ENCODE measurements at places on chromosomes 2 and 18.
A peak's percentile ranks its signal among the peaks of the same experiment; 100 is the strongest.

- peak; percentile 54 for DNase-seq
Measured at GRCh38 chr2:65070172-65070830, 14.1 kb downstream of the CEP68 start.

- peak; percentile 57 for DNase-seq
Measured at GRCh38 chr2:187138265-187138664, 289.3 kb upstream of the ZSWIM2 start.

DNA sequence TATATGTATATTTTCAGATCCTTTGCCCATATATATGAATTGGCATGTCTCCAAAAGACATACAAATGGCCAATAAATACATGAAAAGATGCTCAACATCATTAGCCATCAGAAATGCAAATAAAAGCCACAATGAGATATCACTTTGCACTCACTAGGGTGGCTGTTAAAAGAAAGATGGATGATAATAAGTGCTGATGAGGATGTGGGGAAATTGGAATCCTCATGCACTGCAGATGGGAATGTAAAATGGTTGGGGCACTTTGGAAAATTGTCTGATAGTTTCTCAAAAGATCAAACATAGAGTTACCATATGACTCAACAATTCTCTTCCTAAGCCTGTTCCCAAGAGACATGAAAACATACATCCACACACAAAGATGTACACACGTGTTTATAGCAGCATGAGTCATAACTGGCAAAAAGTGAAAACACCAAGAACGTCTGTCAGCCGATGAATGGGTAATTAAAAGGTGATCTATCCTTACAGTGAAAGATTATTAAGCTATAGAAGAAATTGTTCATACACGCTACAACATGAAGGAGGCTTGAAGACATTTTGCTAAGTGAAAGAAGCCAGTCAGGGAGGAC, 19.7 kb downstream of the NGEF start:
- no peak for DNase-seq

DNA sequence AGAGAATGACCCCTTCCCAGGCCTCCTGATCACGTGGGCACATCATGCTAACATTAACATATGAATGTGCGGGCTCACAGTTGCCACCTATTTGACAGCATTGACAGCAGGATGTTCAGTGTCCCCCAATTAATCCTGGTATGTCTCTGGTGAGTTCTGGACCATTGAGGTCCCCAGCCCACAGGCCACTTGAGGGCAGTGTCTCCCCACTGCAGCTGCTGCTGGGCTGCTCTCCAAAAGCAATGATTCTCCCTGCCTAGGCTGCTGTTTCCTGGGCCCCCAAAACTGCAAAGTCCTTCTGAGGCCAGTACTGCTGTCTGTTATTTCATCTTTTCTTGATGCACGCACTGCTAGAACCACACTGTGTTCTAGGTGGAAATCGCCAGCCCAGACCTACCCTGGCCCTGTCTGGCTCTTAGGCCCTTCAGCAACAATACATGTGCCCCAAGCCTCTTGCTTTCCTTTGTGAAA, 52.7 kb upstream of the MAPK4 start:
- DNase-seq, result peak; percentile 14

GRCh38 chr2:109125593-109126500, 3.2 kb upstream of the SH3RF3 start:
- DNase-seq, result peak; percentile 85

DNA sequence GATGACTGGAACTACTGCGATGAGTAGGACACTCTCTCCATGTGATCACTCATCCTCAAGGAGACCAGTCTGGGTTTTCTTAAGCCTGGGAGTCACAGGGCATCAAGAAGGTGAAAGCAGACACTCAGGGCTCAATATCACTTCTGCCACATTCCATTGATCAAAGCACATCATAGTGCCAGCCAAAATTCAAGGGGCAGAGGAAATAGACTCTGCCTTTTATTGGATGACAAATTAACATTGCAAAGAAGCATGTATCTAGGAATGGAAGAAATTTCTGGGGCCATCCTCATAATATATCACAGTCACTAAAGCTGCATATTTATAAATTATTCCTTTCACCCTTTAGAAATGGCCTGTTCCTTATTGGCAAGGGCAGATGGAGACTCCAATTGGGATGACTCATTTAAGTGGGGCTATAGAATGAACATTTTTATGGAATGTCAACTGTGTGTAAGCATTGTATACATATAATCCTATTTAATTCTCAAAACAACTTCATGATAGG, 114.8 kb upstream of the CDC42EP3 start:
- DNase-seq, result no peak

GRCh38 chr2:101277111-101277510, 24.4 kb downstream of the CNOT11 start:
- DNase-seq, result no peak

DNA sequence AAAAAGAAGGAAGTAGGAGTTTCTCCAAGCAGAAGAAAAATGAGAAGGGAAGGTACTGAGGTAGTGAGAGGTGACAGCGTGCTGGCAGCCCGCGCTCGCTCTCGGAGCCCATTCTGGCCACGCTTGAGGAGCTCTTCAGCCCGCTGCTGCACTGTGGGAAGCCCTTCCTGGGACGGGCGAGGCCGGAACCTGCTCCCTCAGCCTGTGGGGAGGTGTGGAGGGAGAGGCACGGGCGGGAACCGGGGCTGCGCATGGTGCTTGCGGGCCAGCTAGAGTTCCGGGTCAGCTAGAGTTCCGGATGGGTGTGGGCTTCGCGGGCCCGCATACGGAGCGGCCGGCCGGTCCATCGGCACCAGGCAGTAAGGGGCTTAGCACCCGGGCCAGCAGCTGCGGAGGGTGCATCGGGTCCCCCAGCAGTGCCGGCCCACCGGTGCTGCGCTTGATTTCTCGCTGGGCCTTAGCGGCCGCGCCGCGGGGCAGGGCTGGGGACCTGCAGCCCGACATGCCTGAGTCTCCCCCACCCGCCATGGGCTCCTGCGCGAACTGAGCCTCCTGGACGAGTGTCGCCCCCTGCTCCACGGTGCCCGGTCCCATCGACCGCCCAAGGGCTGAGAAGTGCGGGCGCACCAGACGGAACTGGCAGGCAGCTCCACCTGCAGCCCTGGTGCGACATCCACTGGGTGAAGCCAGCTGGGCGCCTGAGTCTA, 11.1 kb upstream of the CYS1 start:
- DNase-seq, result peak; percentile 69

DNA sequence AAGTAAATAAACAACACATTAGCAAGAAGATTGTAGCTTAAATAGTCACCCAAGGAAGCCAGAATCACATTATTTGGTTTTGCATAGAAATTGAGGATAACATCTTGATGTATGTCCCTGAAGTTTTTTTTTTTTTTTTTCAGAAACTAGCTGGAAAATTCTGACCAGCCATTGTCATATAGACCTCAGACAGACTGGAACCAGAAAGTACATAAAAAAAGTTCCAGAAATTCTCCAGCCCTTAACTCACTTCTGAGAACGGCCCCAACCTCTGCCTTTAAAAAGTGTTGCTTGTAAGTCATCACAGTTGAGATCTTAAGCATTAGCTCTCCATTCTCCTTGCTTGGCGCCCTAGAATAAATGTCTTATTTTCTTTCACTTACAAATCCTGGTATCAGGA, 350.5 kb downstream of the CCDC85A start:
- DNase-seq, result no peak

GRCh38 chr18:4406856-4407255, 48.3 kb downstream of the DLGAP1 start:
- DNase-seq, result no peak

- no peak for DNase-seq
Measured at GRCh38 chr2:30024281-30024680, 102.9 kb upstream of the ALK start.

DNA sequence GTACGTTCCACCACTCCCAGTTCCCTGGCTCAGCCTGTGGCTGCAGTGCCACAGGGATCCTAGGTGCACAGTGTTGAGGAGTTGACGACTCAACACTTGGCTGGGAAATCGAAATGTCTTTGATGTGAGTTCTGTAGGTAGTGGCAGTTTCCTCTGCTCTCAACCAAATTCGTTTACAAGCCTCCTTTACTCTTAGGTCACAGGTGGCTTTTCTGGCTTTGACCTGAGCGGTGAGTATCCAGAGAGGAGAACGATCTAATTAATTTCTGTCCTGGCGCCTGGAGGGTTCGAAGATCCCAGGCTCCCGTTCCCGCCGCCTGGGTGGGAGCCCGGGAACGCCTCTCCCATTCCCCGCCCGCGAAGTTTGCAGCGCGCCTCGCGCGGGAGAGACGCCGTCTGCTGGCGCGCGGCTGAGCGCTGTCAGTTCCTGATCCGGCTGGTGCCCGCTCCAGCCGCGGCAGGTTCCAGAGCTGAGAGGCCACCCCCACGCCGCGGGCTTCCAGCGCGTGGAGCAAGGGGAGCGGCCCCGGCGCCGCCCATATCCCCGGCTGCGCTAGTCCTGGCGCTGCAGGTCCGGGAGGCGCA, at the start of gene LAMA3:
Gene LAMA3, plus strand, starts transcription at position 423 of the 585 bp plus-strand sequence. CDS start 231 bp downstream, outside the sequence.
- DNase-seq, result peak; percentile 79

DNA sequence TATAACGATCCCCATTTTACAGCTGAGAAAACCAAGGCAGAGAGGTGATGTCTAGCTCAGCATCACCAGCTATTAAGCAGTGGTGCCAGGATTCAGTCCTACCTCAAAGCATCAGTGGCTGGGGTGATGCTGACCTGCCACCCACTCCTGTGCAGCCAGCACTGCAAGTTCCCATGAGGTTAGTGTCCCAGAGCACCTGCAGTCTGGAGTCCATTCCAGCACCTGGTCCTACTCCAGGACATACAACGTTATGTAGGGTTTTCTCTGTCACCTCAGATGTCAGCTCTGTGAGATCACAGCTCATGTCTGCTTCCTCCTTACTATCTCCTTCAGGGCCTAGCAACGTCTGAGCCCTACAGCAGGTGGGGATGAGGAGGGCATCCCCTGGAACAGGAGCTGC, 328.0 kb upstream of the HS6ST1 start:
- no peak for DNase-seq

DNA sequence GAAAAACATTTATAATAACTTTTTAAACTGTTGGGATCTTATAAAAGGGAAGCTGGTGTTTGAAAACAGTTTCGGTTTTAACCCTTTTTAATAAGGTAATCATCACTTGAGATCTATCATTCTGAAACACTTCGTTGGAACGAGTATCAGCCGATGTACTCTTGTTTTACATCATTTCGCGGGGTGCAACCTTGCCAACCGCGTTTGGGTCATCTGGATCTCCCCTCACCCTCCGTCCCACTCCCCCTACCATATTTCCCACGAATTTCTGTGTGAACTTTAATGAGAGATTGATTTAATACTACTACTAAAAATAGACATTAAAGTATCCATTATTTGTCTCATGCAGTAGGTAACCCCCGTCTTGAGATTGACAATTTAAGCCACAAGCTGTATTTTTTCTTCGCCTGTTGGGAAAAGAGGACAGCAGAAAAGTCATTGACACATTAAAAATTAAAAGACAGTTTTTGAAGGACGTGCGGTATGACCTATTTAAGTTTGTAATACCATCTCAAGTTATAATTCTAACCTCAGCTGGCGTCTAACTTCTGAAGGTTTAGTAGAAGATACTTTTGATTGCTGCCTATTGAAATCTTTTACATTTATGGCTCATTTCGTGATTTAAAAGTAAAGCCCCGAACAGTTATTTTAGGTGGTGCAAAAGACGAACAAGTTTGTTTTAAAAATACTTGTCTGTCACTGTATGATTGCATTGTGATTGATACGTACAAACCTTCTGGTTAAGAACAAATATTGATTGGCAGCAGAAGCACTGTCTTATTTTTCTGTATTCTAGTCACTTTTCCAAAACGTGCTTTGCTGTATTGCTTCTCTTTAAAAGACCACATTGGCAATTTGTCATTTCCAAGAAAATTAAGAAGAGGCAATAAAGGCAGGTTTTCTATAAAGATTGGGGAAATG, 1.5 kb downstream of the CREB1 start:
- DNase-seq, result peak; percentile 51

DNA sequence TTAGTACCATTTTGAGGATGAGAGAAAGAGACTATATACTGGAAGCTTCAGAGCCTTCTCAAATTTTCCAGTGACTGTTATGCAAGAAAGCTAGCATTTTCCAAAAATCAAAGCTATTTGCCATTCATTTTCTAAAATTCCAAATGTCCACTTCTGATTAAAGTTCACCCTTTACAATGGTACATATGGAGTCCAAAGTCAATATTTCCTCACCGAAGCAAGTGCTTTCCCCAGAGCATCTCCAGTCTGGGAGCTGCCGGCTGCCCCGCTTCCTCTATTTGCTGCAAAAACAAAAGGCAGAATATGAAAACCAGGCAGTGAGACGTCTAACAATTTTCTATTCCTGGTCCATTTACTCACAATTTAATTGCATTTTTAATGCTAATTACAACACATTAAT, 302.0 kb upstream of the CCDC68 start:
- DNase-seq, result no peak

DNA sequence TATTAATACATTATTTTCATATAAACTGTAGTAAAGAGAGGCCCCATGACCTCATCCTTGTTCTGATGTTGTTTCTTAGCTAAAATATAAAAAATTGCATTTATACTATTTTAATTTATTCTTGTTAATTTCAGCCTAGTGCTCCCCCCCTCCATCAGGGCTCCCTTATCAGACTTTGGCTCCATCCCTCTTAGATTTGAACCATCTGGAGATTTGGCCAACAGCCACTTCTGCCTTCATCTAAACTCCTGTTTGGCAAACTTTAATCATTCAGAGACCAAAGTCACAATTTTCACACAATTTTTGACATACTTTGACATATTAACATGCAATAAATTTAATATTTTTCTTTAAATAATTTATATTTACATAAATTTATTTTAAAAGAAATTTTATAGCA, 569.3 kb downstream of the TDRD15 start:
- DNase-seq, result no peak

DNA sequence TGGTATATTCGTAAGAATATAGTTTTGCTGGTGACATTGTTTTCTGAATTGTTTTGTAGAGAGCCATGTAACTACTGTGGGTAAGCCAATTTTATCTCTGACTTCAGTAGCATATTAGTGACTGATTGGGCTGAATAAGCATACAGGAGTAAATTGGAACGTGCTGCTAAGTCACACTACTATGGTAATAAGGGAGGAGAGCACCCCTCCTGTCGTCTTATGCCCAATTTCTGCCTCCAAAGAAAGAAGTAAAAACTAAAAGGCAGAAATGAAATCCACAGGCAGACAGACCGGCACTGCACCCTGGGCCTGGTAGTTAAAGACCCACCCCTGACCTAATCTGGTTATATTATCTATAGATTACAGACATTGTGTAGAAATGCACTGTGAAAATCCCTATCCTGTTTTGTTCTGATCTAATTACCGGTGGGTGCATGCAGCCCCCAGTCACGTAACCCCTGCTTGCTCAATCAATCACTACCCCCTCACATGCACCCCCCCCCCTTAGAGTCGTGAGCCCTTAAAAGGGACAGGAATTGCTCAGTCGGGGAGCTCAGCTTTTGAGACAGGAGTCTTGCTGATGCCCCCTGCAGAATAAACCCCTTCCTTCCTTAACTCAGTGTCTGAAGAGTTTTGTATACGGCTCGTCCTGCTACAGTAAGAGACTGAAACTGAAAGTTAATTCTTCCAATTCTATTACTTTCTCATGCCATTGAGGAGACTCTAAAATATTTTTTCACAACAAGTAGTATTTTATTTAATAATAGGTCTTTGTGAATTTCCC, 167.0 kb downstream of the ZNF804A start:
- peak; percentile 43 for DNase-seq

Measured in ACHN (cell line).